ENCODE measurements at places on chromosomes 5 and 9. TPM values are rescaled to one million over a fixed set of nuclear protein-coding genes. Genes with fewer than 3 reads are reported as not detected.

The FOXD4 gene
- not detected for total RNA-seq

The FBXW2 gene
- total RNA-seq: 35.6 TPM

The IARS1 gene
- 414 TPM for total RNA-seq

The EGFLAM gene
- total RNA-seq: 1.1 TPM

The CCNG1 gene
- 382 TPM for total RNA-seq

The STK10 gene
- 16.4 TPM for total RNA-seq

The PKD2L2 gene
- not detected for total RNA-seq

The TAF11L9 gene
- not detected for total RNA-seq

The SHISAL2B gene
- total RNA-seq: not detected

The RNF145 gene
- total RNA-seq: 50.0 TPM

The ENTPD2 gene
- not detected for total RNA-seq

The RMRP gene
- 13,690 TPM for total RNA-seq

The SLC28A3 gene
- 1.9 TPM for total RNA-seq

The DNAJA1 gene
- 59.5 TPM for total RNA-seq

The LOX gene
- total RNA-seq: 277 TPM

Data from IMR-90 (cell line).